Smooth muscle cell of trachea (primary cell): ENCODE measurements at places on chromosomes 6 and 20. TPM values are rescaled to one million over a fixed set of nuclear protein-coding genes. Genes with fewer than 3 reads are reported as not detected.

Gene TBXT
- total RNA-seq, result not detected in 2 replicates

Gene MED23
- 30.3 and 39.7 TPM in 2 replicates for total RNA-seq

Gene MROH8
- total RNA-seq, result 1.9 and 3.6 TPM in 2 replicates

Gene TOMM6
- 51.8 and 89.4 TPM in 2 replicates for total RNA-seq

Gene HBS1L
- total RNA-seq, result 124 and 148 TPM in 2 replicates

Gene BCL2L1
- 68.7 and 87.5 TPM in 2 replicates for total RNA-seq

Gene ABHD16A
- 47.6 and 58.2 TPM in 2 replicates for total RNA-seq

Gene GGTLC1
- total RNA-seq, result not detected in 2 replicates

Gene SRC
- total RNA-seq, result 20.2 and 33.6 TPM in 2 replicates

Gene TREML1
- total RNA-seq, result not detected in 2 replicates

Gene MAFB
- 1.0 and 3.3 TPM in 2 replicates for total RNA-seq

Gene DNAH8
- total RNA-seq, result 0.17 and 0.44 TPM in 2 replicates

Gene SSTR4
- not detected in 2 replicates for total RNA-seq

Gene RIMS1
- under 0.01 and 0.33 TPM in 2 replicates for total RNA-seq

Gene NOX3
- not detected in 2 replicates for total RNA-seq

Gene CCNC
- 73.3 and 121 TPM in 2 replicates for total RNA-seq

Gene LPA
- not detected in 2 replicates for total RNA-seq

Gene CST2
- not detected in 2 replicates for total RNA-seq

Gene LST1
- total RNA-seq, result not detected in 2 replicates

Gene PRR18
- total RNA-seq, result not detected in 2 replicates

Gene FAM83C
- not detected in 2 replicates for total RNA-seq

Gene ZFAND3
- total RNA-seq, result 28.8 and 32.6 TPM in 2 replicates

Gene KCTD20
- total RNA-seq, result 42.8 and 43.6 TPM in 2 replicates

Gene HLA-E
- 218 and 355 TPM in 2 replicates for total RNA-seq

Gene MMP24
- total RNA-seq, result 0.29 and 0.50 TPM in 2 replicates

Gene FGD2
- total RNA-seq, result not detected in 2 replicates

Gene HRH3
- total RNA-seq, result not detected in 2 replicates
